ENCODE measurements at places on chromosomes 5 and 9.

DNA sequence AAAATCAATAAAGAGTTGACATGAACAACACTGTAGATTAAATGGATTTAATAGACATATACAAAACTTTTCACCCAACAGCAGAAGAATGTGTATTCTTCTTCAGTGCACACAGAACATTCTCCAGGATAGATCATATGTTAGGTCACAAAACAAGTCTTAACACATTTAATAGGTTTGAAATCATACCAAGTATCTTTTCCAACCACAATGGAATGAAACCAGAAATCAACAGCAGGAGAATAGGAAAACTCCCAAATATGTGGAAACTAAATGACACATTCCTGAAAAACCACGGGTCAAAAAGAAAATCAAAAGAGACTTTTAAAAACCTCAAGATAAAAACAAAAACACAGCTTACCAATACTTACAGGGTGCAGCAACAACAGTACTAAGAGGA is 790.1 kb upstream of the ZNF608 start:
- no peak for DNase-seq

DNA sequence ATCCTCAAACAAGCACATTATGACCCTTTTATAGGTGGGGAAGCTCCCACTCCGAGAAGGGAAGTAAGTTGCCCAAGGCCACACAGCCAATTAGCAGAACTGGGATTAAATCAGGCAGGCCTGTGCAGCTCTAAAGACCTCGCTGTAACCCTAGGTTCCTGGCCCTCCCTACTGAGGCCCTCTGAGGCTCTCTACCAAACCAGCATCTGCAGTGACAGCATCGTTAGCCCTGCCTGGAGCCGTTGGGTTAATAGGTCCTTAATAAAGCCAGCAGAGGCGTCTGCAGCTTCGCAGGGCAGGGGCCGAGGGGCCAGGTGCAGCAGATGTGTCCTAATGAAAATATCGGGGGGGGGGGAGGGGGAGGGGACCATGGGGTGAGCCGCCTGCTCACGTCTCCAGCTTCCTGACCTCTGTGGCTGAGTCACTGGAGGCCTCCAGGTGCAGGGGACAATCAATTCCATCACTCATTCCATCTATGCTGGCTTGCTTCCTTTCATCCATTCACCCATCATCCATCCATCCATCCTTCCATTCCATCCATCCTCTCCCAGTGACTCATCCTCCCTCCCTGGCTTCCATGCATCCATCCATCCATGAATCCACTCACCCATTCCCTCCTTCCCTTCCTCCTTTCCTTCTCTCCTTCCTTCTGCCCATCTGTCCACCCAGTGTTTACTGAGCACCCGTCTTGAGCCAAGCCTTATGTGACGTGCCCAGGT is 203.9 kb downstream of the C9orf50 start:
- DNase-seq, result peak; percentile 58

- DNase-seq, result no peak
Observed at GRCh38 chr5:176899946-176900779, 1.0 kb upstream of the HK3 start.

DNA sequence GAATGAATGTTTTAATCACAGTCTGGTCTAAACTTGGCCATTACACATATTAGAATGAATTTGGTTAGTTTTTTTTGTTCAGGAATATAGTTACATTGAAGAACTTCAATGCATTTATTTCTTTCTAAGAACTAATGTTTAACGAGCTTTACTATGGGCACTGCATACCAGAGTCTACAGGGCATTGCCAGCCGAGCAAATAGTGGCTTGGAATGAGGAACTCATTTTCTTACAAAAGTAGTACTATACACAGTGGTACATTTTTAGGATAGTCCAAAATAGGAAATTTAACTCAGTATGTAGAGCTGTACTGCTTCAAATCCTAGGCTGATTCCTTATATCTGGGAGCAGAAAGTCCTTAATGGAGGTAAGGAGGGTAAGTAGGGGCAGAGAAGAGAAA is 155.4 kb downstream of the CARTPT start:
- DNase-seq, result no peak

- no peak for DNase-seq
Observed at GRCh38 chr9:38408719-38409118, 15.5 kb downstream of the IGFBPL1 start.

GRCh38 chr5:127425037-127425436 is 92.4 kb upstream of the PRRC1 start:
- no peak for DNase-seq

- no peak for DNase-seq
Observed at GRCh38 chr9:81591791-81592190, 97.6 kb downstream of the TLE1 start.

- no peak for DNase-seq
Observed at GRCh38 chr5:151461312-151461711, 13.9 kb downstream of the SLC36A1 start.

GRCh38 chr5:19977099-19977498 is 10.9 kb downstream of the CDH18 start:
- no peak for DNase-seq

GRCh38 chr5:15518786-15519185 is 18.8 kb downstream of the FBXL7 start:
- DNase-seq, result no peak

GRCh38 chr5:67301285-67301903 is 104.8 kb upstream of the CD180 start:
- peak; percentile 90 for DNase-seq

- no peak for DNase-seq
Observed at GRCh38 chr5:111472579-111472978, 39.8 kb downstream of the STARD4 start.

DNA sequence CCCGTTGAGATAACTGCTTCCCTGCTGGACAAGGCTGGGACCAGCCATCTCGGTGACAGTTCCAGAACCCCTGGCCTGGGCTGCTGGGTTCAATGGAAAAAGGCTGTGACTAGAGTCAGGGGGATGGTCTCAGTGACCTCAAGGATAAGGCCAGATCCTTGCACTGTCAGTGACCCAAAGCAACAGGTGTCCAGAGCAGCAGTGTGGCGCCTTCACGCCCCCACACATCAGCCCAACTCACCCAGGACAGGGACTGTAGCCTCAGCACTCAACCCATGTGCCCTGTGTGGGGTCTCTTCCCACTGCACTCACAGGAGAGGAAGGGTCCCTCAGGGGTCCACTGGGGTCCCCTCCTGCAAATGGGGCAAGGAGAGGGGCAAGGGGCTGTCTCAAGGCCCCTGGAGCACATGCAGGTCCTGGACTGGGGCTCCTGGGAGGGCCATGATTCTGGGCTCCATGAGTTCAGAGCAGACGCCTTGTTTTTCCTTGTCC is 698 bp upstream of the LCN2 start:
- no peak for DNase-seq

- no peak for DNase-seq
Observed at GRCh38 chr5:96473155-96473554, 40.1 kb upstream of the PCSK1 start.

- DNase-seq, result peak; percentile 2
Observed at GRCh38 chr9:111036429-111036789, 1.9 kb downstream of the LPAR1 start.

- no peak for DNase-seq
Observed at GRCh38 chr9:104138243-104138868, 44.2 kb downstream of the SMC2 start.

DNA sequence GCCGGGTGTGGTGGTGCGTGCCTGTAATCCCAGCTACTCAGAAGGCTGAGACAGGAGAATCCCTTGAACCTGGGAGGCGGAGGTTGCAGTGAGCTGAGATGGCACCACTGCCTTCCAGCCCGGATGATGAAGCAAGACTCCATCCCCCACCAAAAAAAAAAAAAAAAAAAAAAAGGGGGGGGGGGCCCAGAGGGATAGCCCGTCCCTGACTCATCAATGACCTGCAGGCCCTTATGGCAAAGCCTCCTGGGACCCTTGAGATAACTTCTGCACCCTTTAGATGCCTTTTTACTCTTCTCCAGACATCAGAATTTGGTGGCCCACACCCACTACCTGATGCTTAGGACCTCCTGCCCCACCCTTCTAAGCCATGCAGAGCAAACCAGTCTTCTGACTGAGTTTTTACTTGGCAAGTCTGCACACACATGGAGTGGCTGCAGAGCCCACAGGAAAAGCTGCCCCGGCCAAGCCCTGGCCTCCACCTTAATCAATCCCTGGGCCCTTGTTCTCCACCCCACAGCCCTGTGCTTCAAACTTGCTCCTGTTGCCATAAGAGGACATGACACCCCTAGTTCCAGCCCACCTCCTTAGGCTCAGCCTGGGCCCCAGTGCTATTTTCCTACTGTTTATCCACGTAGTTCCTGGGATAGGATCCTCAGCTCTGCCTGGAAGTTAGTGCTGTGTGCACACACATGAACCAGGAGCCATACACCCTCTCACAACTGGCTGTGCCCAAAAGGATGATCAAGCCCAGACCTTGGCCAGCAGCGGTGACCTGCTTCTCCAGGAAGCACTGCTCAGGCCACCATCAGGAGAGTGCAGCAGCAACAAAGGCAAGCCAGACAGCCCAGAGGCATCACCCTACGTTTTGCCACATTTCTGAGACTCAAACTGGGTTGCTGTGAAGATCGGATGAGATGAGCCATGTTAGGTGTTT is 5.1 kb downstream of the MGAT1 start:
- DNase-seq, result no peak

DNA sequence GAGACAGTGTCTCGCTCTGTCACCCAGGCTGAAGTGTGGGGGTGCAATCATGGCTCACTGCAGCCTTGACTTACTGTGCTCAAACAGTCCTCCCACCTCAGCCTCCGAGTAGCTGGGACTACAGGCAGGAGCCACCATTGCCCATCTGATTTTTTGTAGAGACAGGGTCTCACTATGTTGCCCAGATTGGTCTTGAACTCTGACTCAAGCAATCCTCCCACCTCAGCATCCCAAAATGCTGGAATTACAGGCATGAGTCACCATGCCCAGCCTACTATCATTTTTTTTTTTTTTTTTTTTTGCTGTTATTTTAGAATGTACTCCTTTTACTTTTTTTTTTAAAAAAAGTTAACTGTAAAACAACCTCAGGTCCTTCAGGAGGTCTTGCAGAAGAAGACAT is 449.0 kb downstream of the CCDC171 start:
- no peak for DNase-seq

DNA sequence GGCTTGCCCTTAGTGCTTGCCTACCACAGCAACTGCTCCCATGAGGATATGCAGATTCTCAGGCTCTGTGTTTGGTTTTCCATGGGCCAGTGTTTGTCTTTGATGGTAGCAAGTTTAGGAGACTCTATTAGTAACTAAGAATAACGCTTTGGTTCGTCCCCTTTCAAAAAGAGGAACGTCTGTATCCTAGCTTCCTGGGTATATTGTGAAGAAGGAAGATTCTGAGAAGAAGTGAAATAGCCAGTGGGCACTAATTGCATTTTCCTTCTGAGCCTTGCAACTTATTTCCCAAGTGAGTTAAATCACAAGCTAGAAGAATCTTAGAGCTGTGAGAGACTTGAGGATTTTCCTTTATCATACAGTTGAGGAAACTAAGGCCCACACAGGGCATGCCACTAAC is 376.8 kb downstream of the PIK3R1 start:
- no peak for DNase-seq

GRCh38 chr5:17326600-17327037 is 109.2 kb downstream of the BASP1 start:
- DNase-seq, result no peak

GRCh38 chr5:13957032-13957645 is 12.7 kb upstream of the DNAH5 start:
- DNase-seq, result peak; percentile 54

DNA sequence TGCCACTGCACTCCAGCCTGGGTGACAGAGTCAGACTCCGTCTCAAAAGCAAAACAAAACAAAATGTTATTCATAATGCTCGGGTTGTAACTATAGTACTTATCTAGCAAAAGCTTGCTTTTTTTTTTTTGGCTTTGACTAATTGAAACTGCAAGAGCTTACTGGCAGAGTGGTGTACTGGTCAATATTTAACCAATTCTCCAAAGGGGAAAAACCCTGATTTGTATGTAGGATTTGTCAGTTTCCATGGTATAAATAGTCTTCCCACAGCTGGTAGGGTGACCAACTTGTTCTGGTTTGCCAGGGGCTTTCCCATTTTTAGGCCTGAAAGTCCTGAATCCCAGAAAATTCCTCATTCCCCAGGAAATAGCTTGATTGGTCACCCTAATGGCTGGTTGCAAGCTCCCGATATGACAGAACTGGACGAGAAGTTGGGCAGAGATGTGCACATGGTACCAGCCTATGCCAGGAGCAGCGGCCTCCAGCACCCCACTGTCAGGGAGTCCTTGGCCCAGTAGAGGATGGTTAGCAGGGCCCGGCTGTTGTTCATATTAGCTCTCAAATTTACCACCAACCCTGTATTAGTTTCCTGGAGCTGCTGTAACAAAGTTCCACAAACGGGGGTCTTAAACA is 58.0 kb downstream of the FXN start:
- peak; percentile 87 for DNase-seq

GRCh38 chr5:160674901-160675300 is 177.1 kb downstream of the ATP10B start:
- no peak for DNase-seq

DNA sequence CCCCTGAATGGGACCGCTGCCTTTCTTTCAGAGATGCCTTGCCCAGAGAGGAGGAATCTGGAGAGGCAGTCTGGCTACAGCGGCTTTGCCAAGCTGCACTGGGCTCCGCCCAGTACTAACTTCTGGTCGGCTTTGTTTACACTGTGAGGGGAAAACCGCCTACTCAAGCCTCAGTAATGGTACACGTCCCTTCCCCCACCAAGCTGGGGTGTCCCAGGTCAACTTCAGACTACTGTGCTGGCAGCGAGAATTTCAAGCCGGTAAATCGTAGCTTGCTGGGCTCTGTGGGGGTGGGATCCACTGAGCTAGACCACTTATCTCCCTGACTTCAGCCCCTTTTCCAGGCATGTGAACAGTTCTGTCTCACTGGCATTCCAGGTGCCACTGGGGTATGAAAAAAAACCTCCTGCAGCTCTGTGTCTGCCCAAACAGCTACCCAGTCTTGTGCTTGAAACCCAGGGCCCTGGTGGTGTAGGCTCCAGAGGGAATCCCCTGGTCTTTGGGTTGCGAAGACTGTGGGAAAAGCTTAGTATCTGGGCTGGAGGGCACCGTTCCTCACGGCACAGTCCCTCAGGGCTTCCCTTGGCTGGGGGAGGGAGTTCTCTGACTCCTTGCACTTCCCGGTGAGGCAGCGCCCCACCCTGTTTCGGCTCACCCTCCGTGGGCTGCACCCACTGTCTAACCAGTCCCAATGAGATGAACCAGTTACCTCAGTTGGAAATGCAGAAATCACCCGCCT is 171.2 kb downstream of the CWC27 start:
- peak; percentile 16 for DNase-seq

DNA sequence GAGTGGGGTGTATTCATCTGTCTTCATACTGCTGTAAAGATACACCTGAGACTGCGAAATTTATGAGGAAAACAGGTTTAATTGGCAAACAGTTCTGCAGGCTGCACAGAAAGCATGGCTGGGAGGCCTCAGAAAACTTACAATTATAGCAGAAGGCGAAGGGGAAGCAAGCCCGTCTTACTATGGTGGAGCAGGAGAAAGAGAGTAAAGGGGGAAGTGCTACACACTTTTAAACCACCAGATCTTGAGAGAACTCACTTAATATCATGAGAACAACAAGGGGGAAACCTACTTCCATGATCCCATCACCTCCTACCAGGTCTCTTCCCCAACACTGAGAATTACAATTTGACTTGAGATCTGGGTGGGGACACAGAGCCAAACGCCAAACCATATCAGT is 12.5 kb upstream of the NREP start:
- DNase-seq, result no peak

- DNase-seq, result no peak
Observed at GRCh38 chr5:135708481-135709207, 125.8 kb upstream of the SLC25A48 start.

GRCh38 chr5:151007430-151008209 is 12.8 kb upstream of the GPX3 start:
- no peak for DNase-seq

Measured in kidney glomerular epithelial cell (primary cell).